A549 treated with dexamethasone at 1 μM for 4 hours (cell line): ENCODE measurements at places on chromosomes 7 and 10. TPM values are rescaled to one million over a fixed set of nuclear protein-coding genes. Genes with fewer than 3 reads are reported as not detected.

Gene RTKN2
- total RNA-seq = 0.69 to 1.0 TPM (median 0.87 TPM) in 5 replicates

Gene MSRB2
- total RNA-seq = 11.0 to 12.5 TPM (median 11.5 TPM) in 5 replicates

Gene OPN1SW
- not detected in 5 replicates for total RNA-seq

Gene C10orf120
- total RNA-seq = not detected in 5 replicates

Gene NME8
- total RNA-seq = not detected in 5 replicates
